SK-N-SH (cell line): ENCODE measurements at places on chromosomes 5 and 9.
A peak's percentile ranks its signal among the peaks of the same experiment; 100 is the strongest.

- no peak for DNase-seq
Measured at GRCh38 chr5:50717651-50718050, 51.2 kb downstream of the PARP8 start.

- no peak for DNase-seq
Measured at GRCh38 chr9:88303721-88304451, 84.4 kb upstream of the SPIN1 start.

DNA sequence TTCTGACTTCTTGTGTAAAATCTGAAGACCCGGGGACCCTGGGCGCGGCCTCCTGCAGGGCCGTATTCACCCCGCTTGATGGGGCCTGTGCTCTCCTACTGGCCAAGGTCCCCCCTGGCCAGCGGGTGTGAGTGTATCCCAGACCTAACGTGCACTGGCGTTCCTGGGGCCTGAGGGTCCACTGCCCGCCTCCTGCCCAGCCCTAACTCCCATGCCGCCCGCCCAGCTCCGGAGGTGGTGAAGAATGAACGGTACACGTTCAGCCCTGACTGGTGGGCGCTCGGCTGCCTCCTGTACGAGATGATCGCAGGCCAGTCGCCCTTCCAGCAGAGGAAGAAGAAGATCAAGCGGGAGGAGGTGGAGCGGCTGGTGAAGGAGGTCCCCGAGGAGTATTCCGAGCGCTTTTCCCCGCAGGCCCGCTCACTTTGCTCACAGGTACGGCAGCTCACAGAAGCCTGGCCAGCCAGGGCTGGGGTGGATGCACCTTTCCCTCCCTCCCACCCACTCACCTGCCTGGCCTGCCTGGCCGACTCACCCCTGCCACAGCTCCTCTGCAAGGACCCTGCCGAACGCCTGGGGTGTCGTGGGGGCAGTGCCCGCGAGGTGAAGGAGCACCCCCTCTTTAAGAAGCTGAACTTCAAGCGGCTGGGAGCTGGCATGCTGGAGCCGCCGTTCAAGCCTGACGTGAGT lies 9.5 kb downstream of the GRK6 start:
- DNase-seq: no peak

DNA sequence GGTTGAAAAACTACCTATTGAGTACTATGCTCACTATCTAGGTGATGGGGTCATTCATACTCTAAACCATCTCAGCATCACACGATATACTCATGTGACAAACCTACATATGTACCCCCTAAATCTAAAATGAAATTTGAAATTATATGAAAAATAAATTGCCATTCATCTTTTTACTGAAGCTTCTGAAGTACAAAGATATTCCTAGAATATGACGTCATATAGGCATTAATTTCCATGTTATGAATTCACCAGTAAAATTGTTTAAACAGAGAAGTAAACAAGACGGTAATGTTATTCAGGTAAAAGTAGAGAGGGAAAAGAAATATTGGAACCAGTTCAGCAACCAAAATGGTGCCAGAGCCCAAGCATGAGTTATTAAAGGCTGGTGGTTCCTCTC lies 173.0 kb downstream of the MRPS30 start:
- no peak for DNase-seq

GRCh38 chr9:30932226-30932625 lies 1452.2 kb upstream of the ACO1 start:
- DNase-seq: no peak

GRCh38 chr5:114018186-114018585 lies 343.7 kb upstream of the KCNN2 start:
- no peak for DNase-seq

DNA sequence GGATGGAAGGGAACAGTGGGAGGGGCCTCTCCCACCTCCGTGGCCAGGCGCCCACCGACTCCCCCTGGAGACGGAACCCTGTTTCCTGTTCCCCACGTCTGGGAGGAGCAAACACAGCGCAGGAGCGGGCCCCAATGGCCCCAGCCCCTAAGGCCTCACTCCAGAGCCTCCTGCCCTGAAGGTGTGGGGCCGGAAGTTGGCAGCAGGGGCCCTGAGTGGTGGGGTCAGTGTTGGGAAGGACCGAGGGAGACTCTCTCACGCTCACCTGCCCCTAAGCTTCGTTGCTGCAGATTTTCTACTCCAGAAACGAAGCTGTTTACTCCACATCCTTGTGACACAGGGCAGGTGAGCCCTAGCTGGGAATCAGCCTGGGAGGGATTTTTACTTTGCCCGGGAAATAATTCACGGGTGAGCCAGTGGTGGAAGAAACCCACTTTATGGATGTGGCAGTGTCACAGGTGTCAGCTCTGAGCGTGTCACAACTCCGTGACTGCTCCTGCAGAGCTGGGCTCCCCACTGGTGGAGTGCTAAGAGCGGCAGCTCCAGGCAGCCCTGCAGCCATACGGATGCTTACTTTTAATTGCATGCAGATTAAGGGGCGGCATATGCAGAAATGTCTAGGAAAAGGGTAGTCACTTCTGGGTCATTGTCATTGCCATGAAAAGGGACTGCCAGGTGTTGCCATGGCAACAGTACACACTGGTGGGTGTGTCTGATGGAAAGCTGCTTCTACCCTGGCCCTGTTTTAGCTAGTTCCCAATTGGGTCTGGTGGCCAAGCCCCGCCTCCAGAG lies 77.5 kb upstream of the OLFM1 start:
- no peak for DNase-seq

DNA sequence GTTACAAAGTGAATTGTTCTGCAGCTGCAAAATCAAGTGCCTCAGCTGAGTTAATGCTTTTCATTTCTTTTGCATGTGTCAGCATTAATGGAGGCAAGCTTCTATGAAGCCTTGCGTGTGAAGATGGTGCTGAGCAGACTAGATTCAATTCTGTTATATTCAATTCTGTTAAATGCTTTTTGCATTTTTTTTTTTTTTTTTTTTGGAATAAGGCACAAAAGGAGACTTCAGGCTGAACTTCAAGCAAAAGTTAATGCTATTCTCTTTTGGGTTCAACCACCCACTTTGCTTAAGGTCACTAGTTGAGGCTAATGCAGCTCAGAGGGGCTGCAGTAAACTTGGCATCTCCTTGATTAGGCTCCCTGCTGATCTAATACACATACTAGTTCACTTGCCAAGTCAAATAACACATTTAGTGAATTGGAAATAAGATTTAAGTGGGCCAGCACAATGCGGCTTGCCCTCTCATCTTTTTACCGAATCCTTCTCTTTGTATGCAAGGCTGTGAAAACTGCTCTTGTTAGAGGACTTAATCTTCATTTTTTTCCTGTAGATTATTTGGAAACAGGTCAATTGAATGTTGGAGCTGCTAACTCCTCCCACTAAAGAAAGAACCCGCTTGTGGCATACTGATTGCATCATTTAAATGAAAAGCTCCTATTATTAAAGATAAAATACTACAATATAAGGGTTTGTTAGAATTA lies 1020.2 kb downstream of the NR2F1-AS1 start:
- no peak for DNase-seq

DNA sequence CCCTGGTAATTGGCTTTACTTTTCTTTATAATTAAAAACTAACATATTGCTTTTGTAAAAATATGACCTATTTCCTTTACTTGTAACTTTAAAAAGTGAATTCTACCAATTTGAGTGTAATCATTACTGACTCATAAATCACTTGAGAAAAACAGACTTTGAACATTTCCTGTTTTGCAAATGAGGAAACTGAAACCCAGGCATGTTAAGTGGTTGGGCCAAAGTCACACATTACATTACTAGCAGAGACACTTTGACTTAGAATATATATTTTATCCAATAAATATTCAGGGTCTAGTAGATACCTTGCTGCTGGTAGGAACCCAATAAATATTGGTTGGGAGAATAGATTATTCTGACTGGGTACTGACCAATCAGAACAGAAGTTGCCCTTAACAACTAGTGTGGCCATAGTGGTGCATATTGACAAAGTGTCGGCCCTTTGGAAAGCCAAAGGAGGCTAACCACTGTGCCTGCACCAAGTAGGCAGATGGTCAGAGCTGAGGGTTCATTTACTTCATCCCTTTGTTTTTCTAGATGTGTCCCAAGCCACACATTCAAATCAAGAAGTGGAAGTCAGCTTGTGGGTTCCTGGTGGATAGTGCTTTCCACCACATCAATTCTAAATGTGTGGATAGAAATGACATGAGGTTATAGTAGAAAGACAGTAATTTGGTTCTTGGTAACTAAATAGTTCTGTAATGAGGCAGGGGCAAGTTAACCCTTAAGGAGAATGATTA lies 365.1 kb upstream of the RIOK2 start:
- no peak for DNase-seq

- DNase-seq: no peak
Measured at GRCh38 chr9:108270051-108270450, 585.7 kb downstream of the ACTL7B start.

DNA sequence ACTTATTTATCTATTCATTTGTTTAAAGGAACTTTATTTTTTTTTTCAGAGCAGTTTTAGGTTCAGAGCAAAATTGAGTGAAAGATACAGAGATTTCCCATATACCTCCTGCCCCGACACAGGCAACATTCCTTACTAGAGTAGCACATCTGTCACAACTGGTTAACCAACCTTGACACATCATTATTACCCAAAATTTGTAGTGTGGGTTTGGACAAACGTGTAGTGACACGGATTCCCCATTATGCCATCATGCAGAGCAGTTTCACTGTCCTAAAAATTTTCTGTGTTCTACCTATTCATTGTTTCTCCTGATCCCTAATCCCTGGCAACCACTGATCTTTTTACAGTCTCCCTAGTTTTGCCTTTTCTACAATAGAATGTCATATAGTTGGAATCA lies 57.3 kb upstream of the LHFPL2 start:
- no peak for DNase-seq

GRCh38 chr9:127159325-127159801 lies 36.9 kb upstream of the ANGPTL2 start:
- DNase-seq: peak; percentile 41

- no peak for DNase-seq
Measured at GRCh38 chr5:6636293-6636692, 3.1 kb downstream of the SRD5A1 start.

- no peak for DNase-seq
Measured at GRCh38 chr5:126003309-126003708, 419.9 kb upstream of the GRAMD2B start.

DNA sequence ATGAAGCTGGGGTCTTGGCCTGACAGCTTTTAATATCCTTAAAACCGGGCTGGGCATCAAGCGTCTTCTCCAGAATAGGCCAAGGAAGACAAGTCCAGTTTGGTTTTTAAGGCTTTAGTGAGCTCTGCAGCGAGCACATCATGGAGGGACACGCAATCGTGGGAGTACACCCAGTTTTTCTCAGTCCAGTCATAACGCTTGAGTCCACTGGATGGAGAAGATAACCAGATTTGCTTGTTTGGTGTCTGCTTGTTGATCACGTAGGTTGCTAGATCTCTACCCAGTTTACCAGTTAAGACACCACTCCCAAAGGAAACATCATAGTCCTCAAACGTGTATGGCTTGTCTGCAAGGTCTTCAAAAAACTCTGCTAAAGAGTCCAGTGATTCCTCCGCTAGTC lies 27.4 kb upstream of the GOLGA1 start:
- no peak for DNase-seq

DNA sequence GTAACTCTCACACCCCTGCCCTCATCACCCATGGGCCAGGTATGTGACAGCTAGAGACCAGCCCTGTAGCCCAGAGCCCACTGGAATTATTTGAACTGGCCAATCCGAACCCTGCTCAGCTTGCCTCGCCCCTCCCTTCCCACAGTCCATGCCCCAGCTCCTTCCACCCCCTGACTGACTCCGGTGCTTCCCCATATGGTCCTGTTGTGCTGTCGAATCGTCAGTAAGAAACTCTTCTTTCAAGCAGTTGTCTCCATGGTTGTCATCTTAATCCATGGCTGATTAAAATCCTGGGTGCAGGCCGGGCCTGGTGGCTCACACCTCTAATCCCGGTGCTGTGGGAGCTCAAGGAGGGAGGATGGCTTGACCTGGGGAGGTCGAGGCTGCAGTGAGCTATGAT lies 118.5 kb downstream of the COL23A1 start:
- no peak for DNase-seq

- no peak for DNase-seq
Measured at GRCh38 chr5:40150896-40151295, 528.8 kb upstream of the PTGER4 start.

GRCh38 chr5:171678646-171679045 lies 107.0 kb upstream of the SMIM23 start:
- no peak for DNase-seq

DNA sequence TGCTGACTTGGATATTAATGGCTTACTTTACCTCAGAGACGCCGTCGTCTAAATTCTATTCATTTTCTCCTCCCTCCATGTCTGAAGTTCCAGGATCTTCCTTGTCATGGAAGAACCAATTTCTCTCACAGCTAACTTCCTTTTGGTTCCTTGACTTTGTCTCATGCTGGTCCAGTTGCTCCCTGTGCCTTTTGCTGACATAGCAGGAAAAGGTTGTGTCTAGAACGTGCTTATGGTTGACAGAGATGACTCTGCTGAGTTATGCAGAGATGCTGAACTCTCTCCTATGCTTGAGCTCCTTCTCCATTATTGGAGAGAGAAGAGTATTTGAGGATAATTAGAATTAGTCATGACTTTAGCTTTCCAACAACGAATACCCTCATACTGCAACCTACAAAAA lies 1338.9 kb downstream of the MAT2B start:
- DNase-seq: no peak

DNA sequence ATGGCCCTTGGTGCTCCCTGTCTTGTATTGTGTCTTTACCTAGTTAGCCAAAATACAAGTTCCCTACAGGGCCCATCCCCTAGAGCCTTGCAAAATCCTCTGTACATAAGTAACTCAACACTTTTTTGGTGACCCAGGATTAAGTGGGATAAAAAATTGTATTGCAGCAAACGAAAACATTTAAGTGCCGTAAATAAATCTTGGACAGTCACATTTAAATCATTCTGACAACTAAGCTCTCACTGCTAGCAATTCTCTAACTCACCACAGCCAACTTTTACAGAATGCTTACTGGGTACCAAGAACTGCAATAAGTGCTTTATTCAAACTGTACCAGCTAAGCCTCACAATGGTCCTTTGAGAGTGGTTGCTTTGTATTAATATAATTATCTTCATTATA lies 56.6 kb downstream of the GNAQ start:
- no peak for DNase-seq

GRCh38 chr5:27978322-27978721 lies 939.9 kb upstream of the CDH9 start:
- DNase-seq: no peak

GRCh38 chr9:104027295-104027694 lies 66.8 kb upstream of the SMC2 start:
- DNase-seq: no peak

GRCh38 chr5:15808577-15808976 lies 308.6 kb downstream of the FBXL7 start:
- DNase-seq: no peak

- DNase-seq: no peak
Measured at GRCh38 chr9:127847178-127847510, 7.3 kb downstream of the ENG start.

GRCh38 chr9:123445981-123446610 lies 90.1 kb downstream of the CRB2 start:
- DNase-seq: no peak

DNA sequence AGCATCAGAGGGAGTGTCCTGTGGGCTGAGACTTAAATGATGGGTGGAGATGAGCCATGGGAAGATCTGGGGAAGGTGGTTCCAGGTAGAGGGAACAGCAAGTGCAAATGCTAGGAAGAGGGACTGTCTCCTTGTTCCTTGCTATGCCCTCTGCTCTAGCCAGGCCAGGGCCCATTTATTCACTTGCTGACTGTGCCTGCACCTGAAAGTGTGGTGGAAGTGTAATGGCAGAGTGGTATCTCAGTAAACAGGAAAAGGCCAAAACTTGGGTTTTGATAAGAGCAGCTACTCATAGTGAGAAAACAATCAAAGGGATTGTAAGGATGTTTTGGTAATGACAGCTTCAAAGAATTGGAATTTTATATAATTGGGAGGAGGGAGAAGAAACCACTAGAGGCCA lies 32.4 kb downstream of the TLE4 start:
- DNase-seq: no peak

GRCh38 chr5:87899208-87899661 lies 369.4 kb downstream of the TMEM161B start:
- no peak for DNase-seq
